ENCODE measurements at places on chromosomes 4 and X.

DNA sequence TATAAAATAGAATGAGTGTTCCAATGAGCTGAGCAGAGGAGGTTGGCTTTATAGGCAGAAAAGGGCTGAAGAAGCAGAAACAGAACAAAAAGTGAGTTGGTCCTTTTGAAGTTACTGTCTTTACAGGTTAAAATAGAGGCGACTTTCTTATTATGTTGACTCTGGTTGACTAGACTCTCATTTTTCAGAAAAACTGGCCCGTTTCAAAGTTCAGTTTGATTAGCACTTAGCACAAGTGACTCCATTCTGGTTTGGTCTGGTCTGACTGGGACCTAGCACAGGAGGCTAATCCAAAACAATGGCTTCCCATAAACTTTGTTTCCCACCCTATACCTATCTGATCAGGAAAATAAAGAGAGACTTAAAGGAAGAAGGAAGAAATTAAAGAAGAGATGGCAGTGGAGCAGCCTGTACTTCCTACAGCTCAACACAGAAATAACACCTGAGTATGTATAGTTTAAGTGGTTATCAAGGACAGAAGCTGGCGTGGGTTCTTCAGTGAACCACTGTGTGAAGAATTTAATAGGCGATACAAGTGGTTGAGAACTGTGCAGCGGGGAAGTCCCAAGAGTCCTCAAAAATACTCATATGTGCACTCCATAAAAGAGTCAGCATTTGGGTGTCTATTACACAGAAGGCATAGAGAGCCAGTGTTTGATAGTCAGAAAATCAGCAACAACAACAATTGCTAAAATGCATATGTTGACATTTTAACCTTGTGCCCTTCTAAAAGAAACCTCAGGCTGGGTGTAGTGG lies 554.8 kb upstream of the HTR2C start:
- no peak for DNase-seq

- no peak for DNase-seq
Observed at GRCh38 chr4:100742045-100742444, 224.2 kb upstream of the EMCN start.

DNA sequence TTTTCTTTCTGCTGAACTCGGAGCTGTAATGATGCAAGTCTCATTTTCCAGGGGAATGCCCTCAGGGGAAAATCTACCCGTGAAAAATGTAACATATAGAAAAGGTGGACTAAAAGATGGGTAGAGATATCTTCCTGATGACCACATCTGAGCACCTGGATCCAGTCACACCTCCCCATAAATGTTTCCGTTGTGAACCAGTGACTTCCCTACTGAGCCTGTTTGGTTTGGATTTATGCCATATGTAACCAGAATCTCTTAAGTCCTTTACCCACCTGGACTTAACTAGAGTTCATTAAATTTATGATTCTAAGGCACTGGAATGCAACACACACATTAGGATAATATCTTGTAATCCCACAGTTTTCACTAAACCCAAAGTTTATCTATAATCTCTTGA lies 171.1 kb downstream of the ZNF330 start:
- DNase-seq: no peak

GRCh38 chrX:129933700-129934099 lies 27.7 kb downstream of the UTP14A start:
- no peak for DNase-seq

- no peak for DNase-seq
Observed at GRCh38 chrX:119917877-119918276, 22.2 kb downstream of the AKAP14 start.

DNA sequence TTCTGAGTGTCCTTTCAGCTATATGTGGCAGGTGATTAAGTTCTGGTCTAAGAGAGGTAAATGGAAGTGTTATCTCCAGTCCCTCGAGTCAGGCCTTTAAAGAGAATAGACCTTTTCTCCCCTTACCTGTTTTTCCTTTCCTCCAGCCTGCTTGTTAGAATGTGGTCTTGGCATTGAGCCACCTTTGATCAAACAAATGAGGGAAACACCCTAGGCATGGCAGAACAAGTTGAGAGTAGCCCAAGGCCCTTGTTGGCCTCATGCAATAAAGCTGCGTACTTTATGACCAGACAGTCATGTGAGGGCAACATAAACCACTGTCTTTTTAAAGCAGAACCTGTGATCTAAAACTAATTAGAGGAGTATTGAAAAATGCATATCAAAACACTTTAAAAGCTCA lies 13.2 kb upstream of the IL13RA2 start:
- DNase-seq: no peak

- peak; percentile 48 for DNase-seq
Observed at GRCh38 chr4:140556372-140557085, 12.2 kb downstream of the UCP1 start.

DNA sequence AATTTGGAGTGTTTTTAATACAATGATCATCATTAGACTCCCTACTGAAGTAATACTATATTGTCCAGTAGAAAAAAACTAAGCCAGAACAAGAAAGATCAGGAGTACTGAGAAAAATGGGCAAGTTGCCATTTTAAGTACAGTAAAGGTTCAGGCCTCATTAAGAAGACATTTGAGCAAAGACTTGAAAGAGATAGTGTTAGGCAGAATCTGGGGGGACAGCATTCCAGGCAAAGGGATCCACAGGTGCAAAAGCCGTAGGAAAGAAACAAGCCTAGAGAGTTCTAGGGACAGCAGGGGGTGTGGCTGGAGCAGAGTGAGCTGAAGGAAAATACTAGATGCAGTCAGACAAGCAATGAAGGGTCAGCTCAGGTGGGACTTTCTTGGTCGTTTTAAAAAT lies 58.1 kb upstream of the INTU start:
- DNase-seq: no peak

- peak; percentile 30 for DNase-seq
Observed at GRCh38 chr4:94758141-94758699, 465 bp downstream of the BMPR1B start.

GRCh38 chr4:123484291-123484926 lies 87.8 kb downstream of the SPRY1 start:
- no peak for DNase-seq

DNA sequence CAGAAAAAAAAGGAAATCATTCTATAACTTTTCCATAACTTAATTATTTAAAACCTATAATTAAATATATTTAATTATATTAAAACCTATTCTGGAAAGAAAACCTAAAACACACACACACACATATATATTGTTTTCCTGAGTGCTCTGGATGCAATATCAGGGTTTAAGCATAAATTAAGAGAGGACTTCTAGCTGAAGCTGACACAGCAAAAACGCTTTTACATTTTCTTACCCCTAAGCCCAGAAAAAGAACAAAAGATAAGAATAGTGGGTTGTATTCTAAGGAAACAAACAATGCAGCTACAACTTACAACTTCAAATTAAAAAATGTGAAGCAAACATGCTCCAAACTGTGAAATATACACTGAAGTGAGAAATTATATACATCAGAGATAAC lies 52.3 kb downstream of the TMPRSS11B start:
- DNase-seq: no peak

DNA sequence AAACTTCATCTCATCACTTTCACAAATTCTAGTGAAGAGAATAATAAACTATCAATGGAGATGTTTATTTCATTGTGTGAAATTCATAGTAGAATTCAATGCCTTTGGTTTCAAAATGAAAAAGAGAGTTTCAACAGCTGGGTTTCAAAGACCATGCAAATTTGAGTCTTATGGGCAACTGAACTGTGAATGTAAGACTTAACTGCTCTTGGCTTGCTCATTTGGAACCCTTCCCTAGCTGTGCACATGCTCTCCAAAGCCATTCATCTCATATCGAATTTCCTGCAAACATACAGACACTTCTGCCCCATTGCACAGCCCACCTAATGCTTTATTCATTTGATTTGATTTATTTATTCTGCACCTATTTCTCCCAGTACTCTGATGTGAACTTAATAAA lies 154.5 kb downstream of the GRXCR1 start:
- no peak for DNase-seq

DNA sequence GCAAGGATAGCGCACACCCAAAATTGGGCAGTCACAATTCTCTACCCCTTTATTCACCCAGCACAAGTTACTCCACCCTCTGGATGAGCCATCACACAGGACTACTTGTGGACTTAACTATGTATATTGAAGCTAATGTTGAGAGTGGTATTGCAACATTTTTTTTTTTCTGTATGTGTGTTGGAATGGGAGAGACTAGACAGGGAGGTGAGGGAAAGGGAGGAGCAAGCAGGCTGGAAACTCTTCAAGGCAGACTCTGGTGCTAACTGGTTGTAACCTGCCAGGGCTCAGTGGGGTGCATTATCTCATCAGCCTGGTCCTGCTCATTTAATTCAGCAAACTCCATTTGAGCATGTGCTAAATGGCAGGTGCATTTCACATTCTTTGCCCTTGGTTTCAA lies 18.4 kb upstream of the CWH43 start:
- DNase-seq: no peak

- DNase-seq: no peak
Observed at GRCh38 chrX:8010105-8010504, 82.9 kb upstream of the PNPLA4 start.

- DNase-seq: no peak
Observed at GRCh38 chrX:67789536-67789935, 245.7 kb downstream of the AR start.

DNA sequence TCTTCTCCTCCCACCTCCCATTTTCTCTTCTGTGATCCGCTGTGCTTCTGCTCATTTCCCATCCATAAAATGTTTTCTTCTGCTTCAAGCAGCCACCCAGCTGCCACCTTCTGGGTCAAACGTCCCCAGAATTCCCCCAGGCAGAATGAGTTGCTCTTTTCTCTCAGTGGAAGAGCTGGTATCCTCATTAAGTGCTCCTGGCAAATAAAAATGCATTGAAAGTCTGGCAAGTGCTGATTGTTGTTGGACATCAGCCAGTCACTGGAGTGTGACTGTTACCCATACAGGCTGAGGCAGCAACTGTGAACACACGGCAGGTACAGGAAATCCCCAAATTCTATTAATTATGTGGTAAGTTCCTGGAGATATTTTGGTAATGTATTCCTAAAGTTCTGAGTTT lies 52.6 kb downstream of the LIMCH1 start:
- no peak for DNase-seq

DNA sequence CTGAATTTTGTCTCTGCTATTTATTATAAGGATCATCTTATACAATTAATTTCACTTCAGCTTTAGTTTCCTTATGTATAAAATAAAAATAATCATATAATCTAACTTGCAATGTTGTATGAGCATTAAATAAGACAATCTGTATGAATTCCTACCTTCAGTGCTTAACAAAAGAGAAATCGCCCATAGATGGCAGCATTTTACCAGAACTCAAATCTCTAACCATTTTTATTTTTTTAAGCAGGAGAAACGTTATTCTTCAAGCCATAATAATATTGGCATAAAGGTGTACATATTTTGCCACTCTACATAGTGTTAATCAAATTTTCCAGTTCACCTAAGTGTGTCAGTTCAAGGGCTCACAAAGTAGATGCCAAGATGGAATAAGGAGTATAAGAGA lies 78.8 kb downstream of the TMEM47 start:
- no peak for DNase-seq

Measured in stimulated activated CD4-positive, alpha-beta T cell treated with anti-CD3 and anti-CD28 coated beads, Interleukin-15, amount 100 ng/mL, for 24 hours (primary cell).